Stomach (tissue), 19 donors: ENCODE measurements at places on chromosomes 3 and 15. TPM values are rescaled to one million over a fixed set of nuclear protein-coding genes. Genes with fewer than 3 reads are reported as not detected.

The GOLGA8O gene
- polyA plus RNA-seq = 0.76 TPM

The SPSB4 gene
- polyA plus RNA-seq = 0.05 TPM

The NEK11 gene
- polyA plus RNA-seq = 1.6 TPM

The ABTB1 gene
- polyA plus RNA-seq = 34.4 TPM

DNA sequence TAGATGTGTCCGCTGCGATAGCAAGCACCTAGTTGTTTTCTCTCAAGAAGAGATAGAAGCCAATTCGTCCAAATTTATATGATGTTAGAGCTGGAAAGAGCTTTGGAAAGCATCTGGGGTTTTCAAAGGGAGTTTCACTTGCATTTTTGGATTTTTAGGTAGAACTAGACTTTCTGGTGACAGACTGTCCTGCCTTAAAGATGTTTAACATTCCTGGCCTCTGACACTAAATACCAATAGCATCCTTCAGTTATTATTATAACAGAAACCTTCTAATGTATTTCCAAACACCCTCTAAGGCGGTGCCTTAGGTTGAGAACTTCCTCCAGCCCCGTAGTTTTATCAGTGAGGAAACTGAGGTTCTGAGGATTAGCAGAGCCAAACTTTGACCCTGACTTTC is 305.3 kb downstream of the SATB1 start:
- no peaks in the 10 kb centered on the region for H3K4me1 ChIP-seq
- H3K27me3 ChIP-seq = no peaks in the 10 kb centered on the region
- H3K4me3 ChIP-seq = no peak overlapping the region
- no peak for DNase-seq
- H3K27ac ChIP-seq = no peak overlapping the region

DNA sequence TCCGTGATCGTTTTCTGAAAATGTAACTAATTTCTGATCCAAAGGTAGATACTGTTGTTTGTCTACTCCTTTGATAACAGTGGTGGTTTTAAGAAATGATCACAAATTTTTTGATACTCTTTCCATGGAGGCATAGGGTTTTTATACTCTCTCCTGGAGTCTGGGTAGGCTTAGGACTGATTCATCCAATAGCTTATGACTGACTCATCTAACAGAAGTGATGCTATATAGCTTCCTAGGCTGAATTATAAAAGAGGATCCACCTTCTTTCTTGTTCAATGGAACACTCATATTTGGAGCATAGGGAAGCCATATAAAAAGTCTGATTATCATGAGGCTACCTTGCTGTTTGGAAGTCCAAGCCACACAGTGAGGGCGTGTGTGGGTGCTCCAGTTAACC is 84.3 kb downstream of the CHST2 start:
- H3K27ac ChIP-seq = no peak overlapping the region
- no peaks in the 10 kb centered on the region for H3K4me1 ChIP-seq
- H3K4me3 ChIP-seq = no peak overlapping the region
- H3K27me3 ChIP-seq = no peaks in the 10 kb centered on the region

- no peak for DNase-seq
- peaks cover 3% of the 10 kb centered on the region for H3K4me1 ChIP-seq
- no peaks in the 10 kb centered on the region for H3K27me3 ChIP-seq
- no peaks in the 10 kb centered on the region for H3K36me3 ChIP-seq
- H3K4me3 ChIP-seq = no peak overlapping the region
These were observed 45.0 kb upstream of the WWTR1 start for GRCh38 chr3:149702691-149703441.

GRCh38 chr3:3705090-3705775 is 94.0 kb upstream of the LRRN1 start:
- no peaks in the 10 kb centered on the region for H3K36me3 ChIP-seq
- no peak overlapping the region for H3K4me3 ChIP-seq
- H3K4me1 ChIP-seq = no peaks in the 10 kb centered on the region
- no peaks in the 10 kb centered on the region for H3K27me3 ChIP-seq

GRCh38 chr3:29655015-29655747 is 374.3 kb downstream of the RBMS3 start:
- no peak overlapping the region for H3K4me3 ChIP-seq
- no peaks in the 10 kb centered on the region for H3K36me3 ChIP-seq
- no peaks in the 10 kb centered on the region for H3K27me3 ChIP-seq
- H3K4me1 ChIP-seq = no peaks in the 10 kb centered on the region

DNA sequence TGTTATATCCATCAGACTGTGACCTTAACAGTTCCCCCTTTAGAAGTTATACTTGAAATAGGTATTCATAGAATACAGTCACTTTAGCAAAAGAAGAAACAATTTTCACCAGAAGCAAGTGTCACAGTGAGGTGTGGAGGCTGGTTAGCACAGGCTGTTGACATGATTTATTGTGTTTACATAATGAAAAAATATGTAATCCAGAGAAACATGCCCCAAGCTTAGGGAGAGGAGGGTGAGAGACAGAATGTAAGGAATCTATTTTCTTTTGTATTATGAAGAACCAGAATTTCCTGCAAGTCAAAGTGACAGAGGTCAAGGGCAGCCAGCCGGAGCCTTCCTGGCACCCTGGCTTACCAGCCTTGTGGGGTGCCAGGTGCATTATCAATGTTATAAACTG is 4.0 kb downstream of the IL12A start:
- DNase-seq = no peak
- H3K4me3 ChIP-seq = no peak overlapping the region
- H3K27me3 ChIP-seq = no peaks in the 10 kb centered on the region
- H3K36me3 ChIP-seq = no peaks in the 10 kb centered on the region
- H3K4me1 ChIP-seq = peaks cover 32% of the 10 kb centered on the region
- H3K27ac ChIP-seq = no peak overlapping the region

GRCh38 chr3:99663977-99664376 is 25.6 kb downstream of the COL8A1 start:
- H3K27me3 ChIP-seq = no peaks in the 10 kb centered on the region
- DNase-seq = no peak
- H3K4me1 ChIP-seq = no peaks in the 10 kb centered on the region
